GM12878 (cell line): ENCODE measurements at places on chromosomes 13 and 19.

- DNase-seq = no peak
Measured at GRCh38 chr19:662207-662961, 630 bp downstream of the RNF126 start.

GRCh38 chr13:50941146-50941545, 31.6 kb downstream of the RNASEH2B start:
- no peak for DNase-seq

DNA sequence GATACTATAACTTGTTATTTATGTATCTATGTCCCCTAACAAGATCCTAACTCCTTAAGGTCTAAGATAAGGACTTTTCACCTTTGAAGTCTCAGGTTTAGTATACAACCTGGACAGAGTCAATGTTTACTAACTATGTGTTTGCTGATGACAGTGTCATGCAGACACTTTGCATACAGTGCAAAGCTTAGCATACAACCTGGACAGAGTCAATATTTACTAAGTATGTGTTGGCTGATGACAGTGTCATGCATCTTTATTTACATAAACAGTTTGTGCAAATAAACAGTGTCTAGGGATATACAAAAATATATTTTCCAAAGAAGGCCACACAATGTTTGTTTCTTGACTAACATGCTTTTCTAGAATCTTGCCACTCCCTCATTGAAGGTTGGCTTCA, 34.7 kb downstream of the DCT start:
- DNase-seq = no peak

DNA sequence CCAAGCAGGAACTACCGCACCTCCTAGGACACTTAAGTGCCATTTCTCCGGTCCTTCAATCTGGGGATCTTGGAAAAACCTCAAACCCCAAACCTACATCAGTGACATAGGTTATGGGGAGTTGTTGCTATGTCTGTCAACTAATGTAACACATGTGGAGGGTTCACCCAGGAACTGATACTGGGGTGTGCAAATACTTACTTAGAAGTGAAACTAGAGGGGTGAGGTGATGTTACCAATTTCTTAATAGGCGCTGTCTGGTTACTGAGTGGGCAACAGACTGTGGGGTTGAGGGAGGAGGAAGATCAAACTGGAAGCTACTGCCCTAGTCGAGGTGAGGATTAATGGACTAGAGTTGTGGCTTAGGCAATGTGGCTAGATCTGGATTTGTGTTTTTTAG, 1.9 kb downstream of the ZNF586 start:
- DNase-seq = no peak

DNA sequence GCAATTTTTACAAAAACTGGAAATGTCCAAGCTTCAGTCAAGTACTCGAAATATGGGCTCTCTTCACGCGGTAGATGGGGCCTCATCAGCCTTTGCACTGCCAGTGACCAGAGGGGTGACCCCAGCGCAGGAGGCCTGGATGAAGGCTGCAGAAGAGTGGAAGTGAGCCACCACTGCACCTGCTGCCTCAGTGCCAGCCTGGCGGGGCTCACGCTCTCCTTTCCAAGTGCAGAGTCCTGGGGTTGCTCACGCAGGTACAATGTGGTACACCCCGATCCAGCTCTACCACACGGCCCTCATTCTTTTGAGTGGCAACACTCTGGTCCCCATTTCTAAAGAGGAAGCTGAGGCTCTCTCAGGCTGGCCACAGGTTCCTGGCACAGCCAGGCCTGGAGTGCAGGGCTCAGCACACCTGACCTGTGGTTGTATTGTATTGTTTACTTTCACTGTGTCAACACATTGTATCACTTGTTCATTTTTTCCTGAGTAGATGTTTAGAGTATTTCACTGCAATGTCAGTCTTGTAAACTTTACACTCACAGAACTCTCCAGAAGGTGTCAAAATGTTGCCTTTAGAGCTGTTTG, 97.3 kb upstream of the SOX1 start:
- DNase-seq = no peak

GRCh38 chr13:51524829-51525566, 59.3 kb upstream of the WDFY2 start:
- DNase-seq = no peak

DNA sequence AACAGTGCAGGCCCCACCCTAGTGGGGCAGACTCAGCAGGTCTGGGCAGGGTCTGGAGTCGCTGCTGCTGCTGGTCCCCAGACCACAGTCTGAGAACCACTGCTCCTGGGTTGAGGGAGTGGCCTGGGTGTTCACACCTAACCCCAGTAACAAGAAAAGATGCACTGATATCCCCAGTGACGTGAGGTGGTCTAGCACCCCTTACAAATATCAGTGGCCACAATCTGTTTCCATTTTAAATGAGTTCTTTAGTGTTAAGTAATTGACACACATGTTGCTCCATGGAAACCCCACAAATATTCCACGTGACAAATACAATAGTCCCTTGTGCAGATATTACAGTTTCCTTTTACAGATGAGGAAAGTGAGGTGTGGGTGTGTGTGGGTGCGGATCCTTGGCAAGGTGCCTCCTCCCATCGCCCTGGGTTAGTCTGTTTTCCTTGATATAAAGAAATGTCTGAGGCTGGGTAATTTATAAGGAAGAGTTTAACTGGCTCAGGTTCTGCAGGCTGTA, 96.3 kb upstream of the GPR183 start:
- DNase-seq = no peak

DNA sequence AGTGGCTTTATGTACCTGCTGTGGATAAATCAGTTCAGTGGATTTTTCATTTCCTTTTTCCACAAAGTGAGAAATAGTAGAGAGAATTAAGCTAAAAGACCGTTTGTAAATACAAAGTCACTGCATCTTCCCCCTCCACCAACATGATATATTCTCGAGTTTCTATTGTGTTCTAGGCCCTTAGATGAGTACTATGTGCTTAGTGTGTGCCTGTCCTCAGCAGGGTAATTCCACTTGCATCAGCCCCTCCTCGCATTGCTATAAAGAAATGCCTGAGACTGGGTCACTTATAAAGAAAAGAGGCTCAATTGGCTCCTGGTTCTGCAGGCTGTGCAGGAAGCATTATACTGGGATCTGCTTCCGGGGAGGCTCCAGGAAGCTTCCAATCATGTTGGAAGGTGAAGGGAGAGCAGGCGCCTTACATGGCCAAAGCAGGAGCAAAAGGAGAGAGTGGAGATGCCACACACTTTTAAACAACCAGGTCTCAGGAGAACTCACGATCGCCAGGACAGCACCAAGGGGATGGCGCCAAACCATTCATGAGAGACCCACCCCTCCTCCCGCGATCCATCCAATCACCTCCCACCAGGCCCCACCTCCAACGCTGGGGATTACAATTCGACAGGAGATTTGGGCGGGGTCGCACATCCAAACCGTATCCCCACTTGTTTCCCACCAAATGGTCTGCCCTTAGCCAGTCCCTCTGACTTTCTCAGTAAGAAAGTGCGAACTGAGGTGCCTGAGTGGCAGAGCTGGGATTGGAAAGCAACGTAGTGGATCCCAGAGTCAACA, 102.3 kb upstream of the ABCC4 start:
- no peak for DNase-seq

GRCh38 chr19:17999684-18000479, 8.1 kb upstream of the ARRDC2 start:
- DNase-seq = no peak

- DNase-seq = no peak
Measured at GRCh38 chr19:34963573-34964406, at the start of gene ZNF792. ZNF792 (minus strand) TSS chr19:34964229; CDS start chr19:34963662, 567 bp downstream.

- DNase-seq = no peak
Measured at GRCh38 chr13:99422586-99423220, 78.6 kb upstream of the TM9SF2 start.
